HuH-7 (cell line): ENCODE measurements at places on chromosomes 12 and 14.
A peak's percentile ranks its signal among the peaks of the same experiment; 100 is the strongest.

DNA sequence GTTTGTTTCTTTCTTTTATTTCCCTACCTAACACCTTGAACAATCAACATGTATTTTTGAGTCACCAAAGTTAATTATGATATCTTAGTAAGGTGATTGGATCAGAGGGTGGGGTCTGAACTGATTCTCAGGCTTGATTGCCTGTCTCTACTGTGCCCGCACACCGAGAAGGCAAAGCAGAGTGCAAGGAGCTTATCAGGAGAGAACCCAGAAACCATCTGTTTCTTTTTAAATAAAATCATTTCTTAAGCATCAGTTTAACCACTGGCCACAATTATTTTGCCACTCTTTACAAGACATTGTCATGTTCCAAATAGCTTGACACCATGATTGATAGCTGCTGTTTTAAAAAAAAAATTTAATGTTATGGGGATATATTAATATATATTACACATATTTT, 3.1 kb downstream of the GARIN2 start:
- DNase-seq, result no peak

DNA sequence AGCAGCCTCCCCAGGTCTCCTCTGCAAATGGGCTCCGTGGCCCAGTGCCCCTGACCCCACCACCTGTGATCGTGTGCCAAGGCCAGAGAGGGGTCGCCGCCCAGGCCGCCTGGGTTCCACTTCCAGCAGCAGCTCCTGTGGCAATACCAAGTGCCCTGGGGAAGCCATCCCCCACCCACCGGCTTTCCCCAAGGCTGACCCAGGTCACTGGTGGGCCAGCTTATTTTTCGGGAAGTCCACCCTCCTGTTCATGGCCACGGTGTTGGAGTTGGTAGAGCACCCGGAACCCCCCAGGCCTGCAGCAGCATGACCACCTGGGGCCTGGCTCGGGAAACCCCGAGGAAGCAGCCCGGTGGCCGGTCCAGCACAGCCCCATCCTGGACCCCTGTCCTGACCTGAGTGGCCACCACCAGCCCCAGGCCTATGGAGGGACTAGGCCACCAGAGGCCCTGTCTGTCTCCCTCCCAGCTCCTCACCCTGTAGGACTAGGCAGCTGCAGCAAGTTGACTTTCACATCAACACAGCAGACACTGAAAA, 40.8 kb upstream of the OASL start:
- no peak for DNase-seq

DNA sequence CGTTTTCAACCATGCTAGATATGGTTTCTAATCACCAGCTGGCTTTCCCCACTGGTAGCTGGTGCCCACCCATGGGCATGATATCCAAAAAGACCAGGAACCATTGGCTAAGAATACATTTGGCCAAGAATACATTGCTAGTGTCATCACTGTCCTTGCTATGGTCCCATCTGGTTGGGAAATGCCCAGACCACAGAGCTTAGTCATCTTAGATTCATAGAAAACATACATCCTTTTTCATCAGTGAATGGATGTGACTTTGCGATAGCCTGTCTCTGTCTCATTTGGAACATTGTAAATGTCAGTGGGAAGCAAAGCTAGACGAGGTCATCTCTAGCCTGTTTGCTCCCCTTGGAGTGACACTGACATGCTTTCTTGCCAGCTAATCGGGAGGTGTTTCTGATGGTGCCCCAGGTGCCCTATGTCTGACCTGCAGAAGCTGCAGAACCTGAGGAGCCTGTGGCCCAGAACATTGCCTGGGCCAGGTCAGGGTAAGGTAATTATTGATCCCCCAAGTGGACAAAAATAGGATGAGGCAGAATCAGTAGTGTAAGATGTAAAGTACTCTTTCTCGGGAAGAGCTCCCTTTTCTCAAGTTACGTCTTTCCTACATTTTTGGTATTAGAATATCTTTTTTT, 194.8 kb downstream of the SLC41A2 start:
- no peak for DNase-seq

GRCh38 chr12:49877066-49877465, 26.6 kb downstream of the FAIM2 start:
- DNase-seq, result no peak

GRCh38 chr12:86777325-86777724, 521.1 kb upstream of the MGAT4C start:
- no peak for DNase-seq

DNA sequence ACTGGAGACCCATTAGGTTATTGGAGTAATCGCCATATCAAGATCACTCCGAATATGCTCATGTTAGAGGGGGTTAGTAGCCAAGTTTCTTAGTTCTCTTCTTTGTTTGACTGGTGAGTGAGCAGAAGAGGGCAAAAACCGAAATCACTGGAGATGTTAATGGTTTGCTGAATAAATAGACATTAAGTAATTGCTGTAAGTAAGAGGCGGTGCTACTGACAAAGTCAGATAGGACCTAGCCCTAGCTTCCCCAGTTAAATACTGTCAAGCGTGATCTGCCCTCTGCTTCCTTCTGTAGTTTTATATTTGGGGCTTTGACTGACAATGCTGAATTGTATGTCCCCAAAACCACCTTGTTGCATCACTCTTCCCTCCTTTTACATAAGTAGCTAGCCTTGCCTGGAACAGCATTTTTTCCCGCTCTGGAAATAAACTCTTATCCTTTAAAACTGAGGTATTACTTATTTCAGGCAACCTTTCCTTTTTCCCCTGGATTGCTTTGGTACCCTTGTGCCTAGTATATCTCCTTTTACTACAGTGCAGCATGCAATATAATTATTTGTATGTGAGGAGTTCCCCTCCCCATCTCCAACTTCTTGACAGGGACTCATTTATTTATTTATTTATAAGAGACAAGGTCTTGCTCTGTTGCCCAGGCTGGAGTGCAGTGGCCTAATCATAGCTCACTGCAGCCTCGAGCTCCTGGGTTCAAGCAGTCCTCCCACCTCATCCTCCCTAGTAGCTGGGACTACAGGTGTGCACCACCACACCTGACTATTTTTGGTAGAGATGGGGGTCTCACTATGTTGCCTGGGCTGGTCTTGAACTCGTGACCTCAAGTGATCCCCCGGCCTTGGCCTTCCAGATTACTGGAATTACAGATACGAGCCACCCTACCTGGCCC, 1.4 kb downstream of the SNRPF start:
- no peak for DNase-seq

DNA sequence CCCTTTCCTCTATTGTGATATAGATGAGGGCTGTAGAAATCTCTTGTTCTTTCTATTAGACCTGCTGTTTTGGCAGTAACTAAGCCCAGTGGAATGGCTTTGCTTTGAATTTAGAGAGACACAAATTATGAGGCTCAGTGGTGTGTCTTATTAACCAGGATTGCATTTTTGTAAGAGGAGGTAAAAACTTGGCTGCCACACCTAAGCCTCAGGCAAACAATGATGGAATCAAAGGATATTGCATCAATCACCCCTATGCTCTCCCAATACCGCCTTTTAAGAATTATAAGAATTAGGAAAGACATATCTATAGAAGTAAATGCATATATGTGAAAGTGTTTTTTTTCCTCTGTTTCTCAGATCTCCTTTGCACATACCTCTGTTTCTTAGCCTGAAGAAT, 63.3 kb downstream of the ACSS3 start:
- DNase-seq, result no peak

DNA sequence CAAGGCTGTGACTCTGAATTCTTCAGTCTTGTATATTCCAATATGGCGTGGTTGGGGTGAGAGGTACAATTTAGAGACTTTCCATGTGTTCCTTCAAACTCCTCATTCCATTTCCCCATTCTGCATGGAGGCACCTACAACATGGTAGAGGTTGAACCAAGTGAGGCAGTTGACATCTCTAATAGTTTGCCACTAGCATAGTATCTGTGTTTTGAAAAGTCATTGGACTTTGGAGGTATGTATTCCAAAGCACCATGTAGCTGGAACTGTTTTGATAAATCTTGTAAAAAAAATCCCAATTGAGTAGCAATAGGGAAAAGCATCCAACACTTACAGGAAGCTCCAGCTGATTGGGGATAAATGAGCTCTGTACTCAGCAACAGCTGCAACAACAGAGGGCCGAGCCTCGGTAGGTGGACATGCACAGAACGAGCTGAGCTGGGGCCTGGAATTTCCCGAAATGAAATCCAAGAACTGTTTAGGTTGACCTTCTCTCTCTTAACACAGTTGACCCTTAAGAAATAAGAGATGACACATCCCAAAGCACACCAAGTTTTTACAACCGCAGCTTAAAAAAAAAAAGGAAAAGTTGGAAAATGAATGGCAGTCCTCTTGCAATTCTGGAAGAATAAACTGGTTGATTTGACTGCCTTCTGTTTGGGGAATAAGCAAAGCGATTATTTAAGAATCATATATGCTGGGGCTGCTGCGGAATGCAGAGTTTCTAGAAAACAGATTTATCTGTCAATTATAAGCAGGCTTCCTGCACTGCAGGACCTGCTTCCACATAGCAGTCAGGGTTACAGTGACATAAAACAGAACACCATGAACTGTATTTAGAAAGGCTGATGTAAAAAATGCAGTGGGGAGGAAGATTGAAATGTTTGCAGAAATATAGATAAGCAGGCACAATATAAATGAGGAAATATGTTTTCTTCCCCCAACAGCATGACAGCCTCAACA, 194.6 kb upstream of the KRR1 start:
- no peak for DNase-seq

DNA sequence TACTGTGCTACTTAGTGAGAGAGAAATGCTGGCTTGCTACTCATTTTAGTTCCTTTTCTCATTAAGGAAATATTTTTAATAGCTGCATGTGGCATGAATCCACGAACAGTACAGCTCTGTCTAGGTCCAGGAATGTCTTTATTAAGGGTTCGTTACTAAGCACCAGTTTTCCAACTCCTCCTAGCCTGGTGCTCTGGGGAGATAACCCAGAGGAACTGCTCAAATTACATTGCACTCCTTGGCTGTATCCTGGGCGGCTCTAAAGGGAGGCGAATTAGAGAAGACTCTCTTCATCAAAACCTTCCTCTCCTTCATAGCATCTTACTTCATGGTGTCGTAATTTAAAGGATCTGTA, 101.3 kb downstream of the PPM1A start:
- DNase-seq, result no peak

- no peak for DNase-seq
Measured at GRCh38 chr14:101200650-101201516, 297.4 kb upstream of the RTL1 start.

DNA sequence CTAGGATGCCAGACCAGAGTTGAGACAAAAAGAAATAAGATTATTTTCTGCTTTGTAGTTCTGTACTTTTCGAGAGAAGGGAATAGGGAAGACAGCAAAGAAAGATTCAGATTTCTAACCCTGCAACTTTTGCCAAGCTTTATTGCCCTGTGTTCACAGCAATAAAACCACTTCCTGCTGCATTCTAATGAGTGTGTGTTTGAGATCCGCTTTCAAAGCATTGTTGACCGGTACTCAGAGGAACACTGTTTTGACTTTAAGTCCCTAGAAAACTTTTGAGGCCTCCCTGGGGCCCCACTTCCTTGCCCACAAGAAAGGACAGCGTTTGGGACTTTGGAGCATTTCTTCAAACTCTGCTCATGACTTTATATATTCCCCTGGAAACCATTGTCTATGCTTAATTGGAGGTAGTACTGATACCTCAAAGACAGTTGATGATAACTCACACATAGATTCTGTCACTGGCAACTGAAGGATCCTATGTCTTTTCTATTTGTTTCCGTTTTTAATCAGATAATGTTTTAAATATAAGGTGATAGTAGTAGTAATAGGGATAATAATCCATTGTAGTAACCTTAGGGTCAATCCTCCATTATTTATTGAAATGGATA, 1.3 kb downstream of the RNASE6 start:
- DNase-seq, result peak; percentile 24
